ENCODE measurements at places on chromosomes 4 and X.
A peak's percentile ranks its signal among the peaks of the same experiment; 100 is the strongest.

GRCh38 chr4:140427106-140427918 lies at the start of gene CLGN:
TSS of gene CLGN (minus strand) at chr4:140427648. CDS start at chr4:140413078, 14,570 bp downstream.
- peak within 1 kb of the TSS; percentile 90 for H3K4me3 ChIP-seq
- DNase-seq: peak; percentile 95
- H3K27me3 ChIP-seq: peaks cover 64% of the 10 kb centered on the region
- H3K27ac ChIP-seq: no peak within 1 kb of the TSS

GRCh38 chr4:4762909-4763821 lies 96.3 kb upstream of the MSX1 start:
- H3K4me1 ChIP-seq: peaks cover 81% of the 10 kb centered on the region
- no peak for DNase-seq
- H3K27me3 ChIP-seq: peaks cover 13% of the 10 kb centered on the region

DNA sequence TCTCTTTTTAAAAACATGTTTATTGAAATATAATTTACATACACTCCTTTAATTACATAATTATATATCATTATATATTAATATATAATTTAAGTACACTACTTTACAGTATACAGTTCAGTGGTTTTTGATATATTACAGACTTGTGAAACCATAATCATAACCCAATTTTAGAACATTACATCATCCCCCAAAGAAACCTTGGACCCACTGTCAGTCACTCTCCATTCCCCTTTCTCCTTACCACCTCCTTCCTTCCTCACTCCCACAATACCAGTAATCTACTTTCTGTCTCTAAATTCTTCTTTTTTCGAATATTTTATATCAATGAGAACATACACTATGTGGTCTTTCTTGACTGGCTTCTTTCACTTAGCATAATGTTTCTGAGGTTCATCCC lies 17.9 kb upstream of the EXOSC9 start:
- no peak overlapping the region for H3K27ac ChIP-seq
- no peaks in the 10 kb centered on the region for H3K4me1 ChIP-seq
- H3K4me3 ChIP-seq: no peak overlapping the region

GRCh38 chrX:72297953-72298730 lies 7.6 kb downstream of the CITED1 start:
- H3K27ac ChIP-seq: no peak overlapping the region
- DNase-seq: no peak
- peak overlapping the region; percentile 37 for H3K4me3 ChIP-seq
- peaks cover 22% of the 10 kb centered on the region for H3K36me3 ChIP-seq
- peaks cover 37% of the 10 kb centered on the region for H3K4me1 ChIP-seq

DNA sequence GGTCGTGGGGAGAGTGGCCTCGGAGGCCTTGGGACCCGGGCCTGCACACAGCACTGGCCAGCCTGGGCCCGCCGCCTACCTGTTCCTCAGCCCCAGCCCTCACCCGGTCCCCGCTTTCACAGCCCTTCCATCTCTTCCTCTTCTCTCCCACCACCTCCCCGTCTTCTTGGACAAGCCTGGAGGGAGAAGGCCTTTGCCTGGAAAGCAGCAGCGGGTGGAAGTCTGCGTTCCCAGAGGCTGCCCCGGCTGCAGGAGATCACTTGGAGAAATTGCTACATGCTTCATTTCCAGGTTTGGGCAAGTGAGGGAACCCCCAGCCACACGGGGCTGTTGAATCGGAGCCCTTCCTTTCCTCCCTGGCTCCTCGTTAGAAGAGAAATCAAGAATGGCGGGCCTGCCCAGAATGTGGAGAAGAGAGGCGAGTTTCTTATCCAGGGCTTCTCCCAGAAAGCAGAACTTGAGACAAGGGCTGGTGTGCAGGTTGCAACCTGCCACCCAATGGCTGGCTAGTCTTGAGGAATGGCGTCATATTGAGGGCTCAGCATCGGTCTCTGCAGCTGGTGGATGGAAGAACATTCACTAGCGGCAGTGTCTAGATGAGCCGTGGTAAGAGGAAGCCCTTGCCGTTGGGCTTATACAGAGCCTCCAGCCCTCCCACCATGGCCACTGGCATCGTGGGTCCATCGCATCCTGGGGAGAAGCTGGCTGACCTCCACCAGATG lies 1.2 kb upstream of the PDZD4 start:
- no peak for DNase-seq
- peaks cover 62% of the 10 kb centered on the region for H3K27me3 ChIP-seq
- H3K4me1 ChIP-seq: peaks cover 3% of the 10 kb centered on the region

GRCh38 chr4:122479935-122480416 lies 23.5 kb upstream of the IL2 start:
- H3K27me3 ChIP-seq: no peaks in the 10 kb centered on the region
- H3K36me3 ChIP-seq: no peaks in the 10 kb centered on the region
- no peaks in the 10 kb centered on the region for H3K4me1 ChIP-seq
- H3K27ac ChIP-seq: no peak overlapping the region
- no peak overlapping the region for H3K4me3 ChIP-seq

GRCh38 chr4:74311696-74312313 lies 3.5 kb downstream of the EPGN start:
- no peaks in the 10 kb centered on the region for H3K36me3 ChIP-seq
- no peak overlapping the region for H3K27ac ChIP-seq
- DNase-seq: peak; percentile 12
- H3K4me1 ChIP-seq: no peaks in the 10 kb centered on the region
- H3K4me3 ChIP-seq: no peak overlapping the region
- H3K27me3 ChIP-seq: peaks cover 4% of the 10 kb centered on the region

GRCh38 chr4:8556341-8557150 lies 23.6 kb upstream of the GPR78 start:
- H3K27me3 ChIP-seq: peaks cover 17% of the 10 kb centered on the region
- no peak overlapping the region for H3K27ac ChIP-seq
- H3K4me1 ChIP-seq: peaks cover 6% of the 10 kb centered on the region
- H3K36me3 ChIP-seq: no peaks in the 10 kb centered on the region
- no peak overlapping the region for H3K4me3 ChIP-seq
- DNase-seq: no peak

DNA sequence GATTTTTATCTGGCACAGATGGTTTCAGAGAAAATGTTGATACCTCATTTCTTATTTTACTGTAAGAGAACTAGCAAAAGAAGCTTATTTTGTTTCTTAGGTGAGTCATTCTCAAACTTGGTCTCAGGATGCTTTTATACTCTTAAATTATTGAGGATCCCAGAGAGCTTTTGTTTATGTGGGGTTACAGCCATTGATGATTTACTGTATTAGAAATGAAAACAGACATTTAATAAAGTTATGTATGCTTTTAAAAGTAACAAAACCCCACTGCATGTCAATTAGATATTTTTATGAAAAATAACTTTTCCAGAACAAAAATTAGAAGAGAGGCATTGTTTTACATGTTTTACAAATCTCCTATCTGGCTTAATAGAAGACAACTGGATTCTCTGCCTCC lies 12.1 kb downstream of the USP9X start:
- H3K4me1 ChIP-seq: peaks cover 19% of the 10 kb centered on the region
- no peak overlapping the region for H3K27ac ChIP-seq
- no peak for DNase-seq
- H3K36me3 ChIP-seq: peaks cover 60% of the 10 kb centered on the region

DNA sequence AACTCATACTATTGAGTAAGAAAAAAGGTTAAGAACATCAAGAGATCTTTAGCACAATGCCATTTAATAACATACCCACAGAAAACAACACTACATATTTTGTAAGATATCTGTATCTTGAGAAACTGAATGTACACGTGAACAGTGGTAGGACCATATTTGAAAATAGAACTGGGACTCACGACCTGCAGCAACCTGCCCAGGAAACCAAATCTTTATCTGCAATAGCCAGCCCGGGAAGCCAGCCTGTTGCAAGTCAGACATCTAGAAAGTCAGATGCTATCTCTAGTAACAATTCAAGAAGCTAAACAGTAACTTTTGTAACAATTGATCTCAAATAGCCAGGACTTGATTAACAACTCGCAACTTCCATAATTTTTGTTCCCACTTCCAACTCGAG lies 52.6 kb upstream of the SOD3 start:
- H3K27me3 ChIP-seq: peaks cover 4% of the 10 kb centered on the region
- no peaks in the 10 kb centered on the region for H3K36me3 ChIP-seq
- no peak overlapping the region for H3K4me3 ChIP-seq
- peaks cover 22% of the 10 kb centered on the region for H3K4me1 ChIP-seq
- DNase-seq: no peak
- H3K27ac ChIP-seq: no peak overlapping the region

DNA sequence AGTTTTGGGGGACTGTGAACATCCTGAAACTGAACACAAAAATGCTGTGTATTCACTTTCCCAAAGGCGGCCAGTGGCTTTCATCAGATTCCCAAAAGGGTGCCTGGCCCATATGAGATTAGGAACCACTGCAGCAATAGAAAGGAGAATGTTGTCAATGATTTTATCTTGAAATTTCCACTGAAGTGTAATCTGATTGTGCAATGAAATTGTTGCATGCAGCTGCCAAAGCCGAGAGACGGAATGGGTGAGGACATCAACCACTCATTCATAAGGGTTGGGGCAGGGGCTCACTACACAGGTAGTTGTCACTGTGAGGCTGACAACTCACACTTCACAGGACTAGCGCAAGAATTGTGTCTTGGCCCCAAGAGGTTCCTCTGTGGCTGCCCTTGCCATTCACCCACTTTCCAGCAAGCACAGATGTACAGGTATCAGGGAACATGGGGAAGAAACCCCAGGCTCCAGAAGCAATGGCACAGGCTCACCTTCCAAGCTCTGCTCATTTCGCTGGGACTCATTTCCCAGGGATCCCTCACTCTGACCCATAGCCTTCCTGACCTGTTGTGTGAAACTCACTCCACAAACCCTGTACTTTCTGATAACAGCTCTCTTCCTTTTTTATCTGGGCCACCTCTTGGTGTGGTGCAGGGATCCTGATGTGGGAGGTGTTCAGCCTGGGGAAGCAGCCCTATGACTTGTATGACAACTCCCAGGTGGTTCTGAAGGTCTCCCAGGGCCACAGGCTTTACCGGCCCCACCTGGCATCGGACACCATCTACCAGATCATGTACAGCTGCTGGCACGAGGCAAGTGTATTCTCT lies 48.8 kb downstream of the BMX start:
- H3K4me1 ChIP-seq: no peaks in the 10 kb centered on the region
- H3K4me3 ChIP-seq: no peak overlapping the region
- H3K27ac ChIP-seq: no peak overlapping the region
- no peaks in the 10 kb centered on the region for H3K36me3 ChIP-seq
- DNase-seq: no peak

GRCh38 chrX:110420771-110421499 lies 62.3 kb downstream of the RTL9 start:
- no peaks in the 10 kb centered on the region for H3K36me3 ChIP-seq
- peaks cover 5% of the 10 kb centered on the region for H3K27me3 ChIP-seq
- H3K4me1 ChIP-seq: peaks cover 60% of the 10 kb centered on the region
- DNase-seq: no peak
- no peak overlapping the region for H3K4me3 ChIP-seq

- no peak overlapping the region for H3K27ac ChIP-seq
- H3K4me1 ChIP-seq: peaks cover 12% of the 10 kb centered on the region
- no peaks in the 10 kb centered on the region for H3K36me3 ChIP-seq
- H3K4me3 ChIP-seq: no peak overlapping the region
Observed at GRCh38 chr4:17771284-17771908, 10.0 kb downstream of the FAM184B start.

- H3K4me1 ChIP-seq: peaks cover 9% of the 10 kb centered on the region
- peaks cover 3% of the 10 kb centered on the region for H3K27me3 ChIP-seq
- no peak overlapping the region for H3K4me3 ChIP-seq
- no peaks in the 10 kb centered on the region for H3K36me3 ChIP-seq
Observed at GRCh38 chr4:141768954-141769353, 132.6 kb downstream of the IL15 start.

GRCh38 chr4:105022811-105023667 lies 123.6 kb upstream of the TET2 start:
- H3K27ac ChIP-seq: no peak overlapping the region
- H3K27me3 ChIP-seq: no peaks in the 10 kb centered on the region
- no peaks in the 10 kb centered on the region for H3K4me1 ChIP-seq
- no peak overlapping the region for H3K4me3 ChIP-seq

GRCh38 chrX:30495468-30495867 lies 82.1 kb downstream of the TASL start:
- no peak for DNase-seq
- H3K36me3 ChIP-seq: no peaks in the 10 kb centered on the region
- peaks cover 11% of the 10 kb centered on the region for H3K4me1 ChIP-seq
- H3K27me3 ChIP-seq: peaks cover 2% of the 10 kb centered on the region

DNA sequence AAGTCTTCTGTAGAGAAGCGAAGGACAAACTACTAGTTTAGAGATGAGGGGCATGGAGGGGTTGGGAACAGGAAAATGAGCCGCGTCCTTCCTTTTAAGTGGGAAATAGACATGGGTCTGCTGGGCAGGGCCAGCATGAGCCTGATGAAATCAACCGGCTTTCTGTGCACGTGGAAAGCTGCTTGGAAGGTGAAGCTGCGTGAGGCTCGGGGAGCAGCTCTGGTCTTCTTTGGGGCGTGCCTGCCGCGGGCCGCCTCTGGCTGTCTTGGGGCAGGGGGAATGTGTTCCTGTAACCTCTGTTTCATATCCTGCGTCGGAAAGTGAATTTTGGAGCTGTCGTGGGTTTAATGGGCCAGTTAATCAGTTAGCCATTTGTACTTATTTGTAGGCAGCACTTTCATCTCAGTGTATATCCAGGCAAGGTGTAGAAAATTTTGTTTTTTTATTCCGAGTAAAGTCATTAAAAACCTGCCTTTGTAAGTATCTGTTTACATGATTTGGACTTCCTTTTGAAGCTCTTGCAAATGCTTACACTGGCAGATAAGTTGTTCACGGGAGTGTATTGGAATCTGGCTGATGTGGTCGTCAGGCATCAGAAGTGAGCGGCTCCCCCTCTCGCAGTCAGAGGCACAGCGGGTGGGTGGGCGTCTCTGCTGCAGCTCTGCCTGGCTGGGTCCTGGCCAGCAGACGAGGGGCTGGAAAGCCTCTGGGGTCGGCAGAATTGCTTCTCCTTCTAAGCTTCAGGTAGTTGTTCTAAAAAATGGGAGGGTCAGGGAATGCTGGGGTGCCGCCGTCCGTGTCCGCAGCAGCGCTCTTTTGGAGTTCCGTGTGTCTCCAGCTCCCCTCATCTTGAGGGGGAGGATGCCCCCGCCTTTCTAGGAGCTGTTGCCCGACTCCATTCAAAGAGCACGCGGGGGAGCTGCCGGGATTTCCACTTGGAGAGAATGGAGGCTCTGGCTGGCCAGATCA lies 70.5 kb upstream of the HGFAC start:
- H3K4me3 ChIP-seq: peak overlapping the region; percentile 69
- peak overlapping the region; percentile 69 for H3K27ac ChIP-seq
- peaks cover 82% of the 10 kb centered on the region for H3K4me1 ChIP-seq

GRCh38 chr4:52873191-52873590 lies 11.1 kb downstream of the RASL11B start:
- no peak overlapping the region for H3K27ac ChIP-seq
- peaks cover 8% of the 10 kb centered on the region for H3K36me3 ChIP-seq
- no peaks in the 10 kb centered on the region for H3K27me3 ChIP-seq

- H3K4me3 ChIP-seq: no peak overlapping the region
- no peaks in the 10 kb centered on the region for H3K36me3 ChIP-seq
- H3K27ac ChIP-seq: no peak overlapping the region
- DNase-seq: no peak
Observed at GRCh38 chrX:131988236-131988635, 34.9 kb upstream of the STK26 start.

GRCh38 chr4:175787948-175788347 lies 24.1 kb downstream of the GPM6A start:
- H3K27me3 ChIP-seq: peaks cover 3% of the 10 kb centered on the region
- no peak for DNase-seq
- no peaks in the 10 kb centered on the region for H3K36me3 ChIP-seq
- H3K4me3 ChIP-seq: no peak overlapping the region
- H3K4me1 ChIP-seq: peaks cover 13% of the 10 kb centered on the region

GRCh38 chr4:1898007-1898406 lies 26.8 kb downstream of the NSD2 start:
- H3K4me3 ChIP-seq: no peak overlapping the region
- no peak for DNase-seq
- peaks cover 3% of the 10 kb centered on the region for H3K27me3 ChIP-seq
- peak overlapping the region; percentile 88 for H3K27ac ChIP-seq

GRCh38 chrX:34879346-34879745 lies 63.2 kb upstream of the FAM47B start:
- H3K36me3 ChIP-seq: no peaks in the 10 kb centered on the region
- no peak overlapping the region for H3K4me3 ChIP-seq
- no peaks in the 10 kb centered on the region for H3K4me1 ChIP-seq
- no peak for DNase-seq
- H3K27me3 ChIP-seq: no peaks in the 10 kb centered on the region
